SJSA1 (cell line): ENCODE measurements at places on chromosomes 5 and 9.

GRCh38 chr5:6717687-6718086 is 4.5 kb downstream of the TENT4A start:
- peak; percentile 36 for DNase-seq

DNA sequence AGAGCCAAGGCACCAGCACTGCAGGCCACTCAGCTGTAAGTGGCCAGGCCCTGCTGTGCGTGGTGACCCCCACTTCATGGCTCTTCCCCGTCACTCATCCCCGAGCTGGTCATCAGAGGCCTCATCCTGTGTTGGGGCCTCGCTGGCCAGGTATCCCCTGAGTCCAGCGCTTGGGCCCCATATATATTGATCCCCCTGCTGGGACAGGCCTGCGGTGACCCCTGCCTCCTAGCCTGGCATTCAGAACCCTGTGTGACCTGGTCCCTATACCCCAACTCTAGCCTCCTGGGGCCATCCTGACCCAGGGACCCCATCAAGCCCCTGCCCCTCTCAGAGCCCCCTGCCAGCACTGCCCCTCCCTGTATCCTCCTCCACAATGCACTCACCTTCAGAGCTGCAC is 12.7 kb downstream of the GBGT1 start:
- DNase-seq = no peak

DNA sequence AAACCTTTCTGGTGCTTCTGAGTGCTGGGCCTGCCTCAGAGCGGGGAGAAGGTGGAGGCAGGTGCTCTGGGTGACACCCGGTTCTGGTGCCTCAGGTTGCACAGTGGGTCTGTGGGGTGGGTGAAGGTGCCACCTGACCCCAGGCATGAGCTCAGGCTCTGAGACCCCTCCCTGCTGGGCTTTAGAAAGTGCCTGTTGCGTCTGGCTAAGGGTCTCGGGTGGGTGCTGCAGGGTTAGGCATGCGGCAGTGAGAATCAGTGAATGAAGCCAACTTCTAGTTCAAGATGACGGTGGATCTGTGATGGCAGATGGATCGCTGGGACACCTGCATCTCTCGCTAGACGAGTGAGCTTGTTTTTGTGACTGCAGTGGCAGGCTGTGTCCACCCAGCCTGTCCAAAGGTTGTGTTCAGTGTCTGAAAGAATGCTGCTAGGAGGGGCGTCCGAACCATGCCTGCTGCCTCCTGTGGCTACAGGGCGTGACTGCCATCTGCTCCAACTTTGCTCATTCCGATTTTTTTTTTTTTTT is 5.0 kb downstream of the SQSTM1 start:
- DNase-seq = no peak

DNA sequence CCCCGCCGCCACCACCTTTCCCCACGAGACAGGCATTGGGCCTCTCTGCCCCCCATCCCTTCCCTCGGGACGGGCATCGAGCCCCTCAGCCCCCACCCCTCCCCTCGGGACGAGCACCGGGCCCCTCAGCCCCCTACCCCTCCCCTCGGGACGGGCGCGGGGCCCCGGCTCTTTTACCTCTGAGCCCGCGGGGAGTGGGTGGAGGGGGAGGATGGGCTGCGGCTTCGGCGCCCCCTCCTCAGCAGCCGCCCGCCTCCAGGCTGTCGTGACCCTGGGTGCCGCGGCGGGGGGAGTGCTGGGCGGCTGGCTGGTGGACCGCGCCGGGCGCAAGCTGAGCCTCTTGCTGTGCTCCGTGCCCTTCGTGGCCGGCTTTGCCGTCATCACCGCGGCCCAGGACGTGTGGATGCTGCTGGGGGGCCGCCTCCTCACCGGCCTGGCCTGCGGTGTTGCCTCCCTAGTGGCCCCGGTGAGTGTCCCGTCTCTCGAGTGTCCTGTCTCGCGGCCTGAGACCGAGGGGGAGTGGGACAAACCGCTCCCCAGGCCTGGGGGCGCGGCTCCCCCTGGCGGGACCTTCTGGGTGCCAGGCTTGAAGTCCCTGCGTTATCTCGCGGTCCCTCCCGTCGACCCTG is 791 bp downstream of the SLC2A8 start:
- peak; percentile 69 for DNase-seq

DNA sequence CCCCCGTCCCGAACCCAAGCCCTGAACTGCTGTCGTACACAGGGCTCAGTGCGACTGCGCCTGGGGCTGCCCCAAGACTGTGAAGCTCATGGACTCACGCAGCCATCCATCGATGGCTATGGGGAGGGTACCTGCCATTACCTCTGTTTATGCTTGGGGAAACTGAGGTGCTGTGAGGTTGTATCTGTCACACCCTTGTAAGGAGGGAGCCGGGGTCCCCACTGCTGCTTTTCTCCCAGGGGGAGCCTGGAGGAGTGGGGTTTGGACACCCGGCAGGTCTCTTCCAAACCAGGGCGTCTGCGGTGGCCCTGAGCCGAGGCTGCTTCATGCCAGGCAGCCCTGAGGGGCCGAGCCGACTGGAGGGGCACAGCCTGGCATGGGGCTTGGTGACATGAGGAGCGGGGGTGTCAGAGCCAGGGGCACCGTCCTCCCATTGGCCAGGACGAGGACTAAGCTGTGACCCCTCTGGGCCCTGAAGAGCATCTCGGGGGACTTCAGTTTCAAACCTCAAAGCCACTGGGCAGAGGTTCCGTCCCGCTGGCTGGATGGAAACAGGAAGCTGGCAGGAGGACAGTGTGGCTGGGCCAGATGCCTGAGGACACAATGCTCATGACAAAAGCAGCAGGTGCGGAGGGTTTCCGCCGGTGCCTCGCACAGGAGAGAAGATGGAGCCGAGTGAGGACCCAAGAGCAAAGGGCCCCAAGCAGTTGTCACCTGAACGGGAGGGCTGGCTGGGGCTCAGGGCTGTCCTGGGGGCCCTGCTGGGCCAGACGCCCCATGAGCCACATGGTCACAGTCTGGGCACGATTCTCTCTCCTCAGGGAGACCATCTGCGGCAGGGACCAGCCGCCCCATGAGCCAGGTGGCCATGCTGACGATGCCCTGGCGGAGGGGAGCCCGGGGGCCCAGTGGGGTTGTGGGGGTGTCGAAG is 54.4 kb upstream of the EXOC3 start:
- no peak for DNase-seq

DNA sequence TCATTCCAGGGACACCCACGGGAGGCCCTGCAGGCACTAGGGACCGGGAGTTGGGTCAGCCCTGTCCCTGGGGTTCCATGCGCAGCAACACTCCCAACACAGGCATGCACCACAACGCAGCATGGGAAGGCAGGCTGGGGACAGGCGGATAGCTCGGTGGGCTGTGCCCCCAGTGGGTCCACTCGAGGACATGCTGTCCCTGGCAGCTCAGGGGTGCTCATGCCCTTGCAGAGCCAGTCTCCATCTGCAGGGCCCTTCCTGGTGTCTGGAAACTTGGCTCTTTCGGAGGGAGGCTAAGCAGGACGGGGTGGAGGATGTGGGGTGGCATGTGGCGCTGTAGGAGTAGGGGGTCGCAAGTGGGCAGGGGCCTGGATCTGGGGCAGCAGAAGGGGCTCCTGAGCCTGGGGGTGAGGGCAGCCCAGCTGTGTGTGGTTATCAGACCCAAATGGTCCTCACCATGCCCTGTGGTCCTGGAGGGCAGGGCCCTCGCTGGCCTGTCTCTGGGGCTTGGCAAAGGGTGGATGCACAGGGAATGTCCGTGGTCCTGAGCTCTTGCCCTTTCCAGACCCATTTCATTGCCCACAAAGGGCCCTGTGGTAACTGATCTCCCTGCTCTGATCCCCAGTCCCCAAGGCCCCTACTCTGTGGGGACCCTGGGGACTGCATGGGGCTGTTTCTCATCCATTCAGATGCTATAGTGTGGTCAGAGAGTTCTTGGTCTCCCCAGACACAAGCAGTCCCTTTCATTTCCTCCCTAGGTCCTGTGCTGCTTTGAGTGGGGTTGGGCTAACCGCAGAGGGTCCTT is 90.3 kb upstream of the PHYKPL start:
- DNase-seq = no peak

- no peak for DNase-seq
Measured at GRCh38 chr5:65823845-65824445, 101.9 kb downstream of the NLN start.

- no peak for DNase-seq
Measured at GRCh38 chr5:115052948-115053347, 116.8 kb downstream of the TRIM36 start.

DNA sequence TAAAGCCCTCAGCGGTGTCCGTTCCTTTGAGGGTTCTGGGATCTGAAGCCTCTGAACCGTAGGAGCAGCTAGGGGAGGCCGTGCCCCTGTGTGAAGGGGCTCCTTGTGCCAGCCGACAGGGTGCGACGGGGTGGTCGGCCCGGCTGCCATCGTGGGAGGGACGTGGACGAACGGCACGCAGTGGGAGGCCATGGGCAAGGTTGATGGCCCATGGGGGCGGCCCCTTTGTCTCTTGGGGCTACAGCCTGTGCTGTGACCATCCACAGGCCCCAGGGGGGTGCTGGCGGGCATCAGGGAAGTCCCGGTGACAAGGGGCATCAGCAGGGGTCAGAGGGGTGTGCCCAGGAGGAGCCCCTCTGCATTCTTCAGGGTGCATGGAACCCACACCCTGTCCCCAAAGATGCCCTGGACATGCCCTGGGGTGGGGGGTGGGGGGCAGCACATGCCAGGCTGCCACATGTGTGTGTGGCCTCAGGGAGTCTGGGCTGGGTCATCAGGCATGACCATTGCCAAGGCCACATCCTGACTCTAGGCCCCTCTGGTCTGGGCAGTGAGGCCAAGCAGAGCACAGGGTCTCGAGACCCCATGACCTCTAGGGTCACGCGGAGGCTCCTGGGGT is 49.6 kb upstream of the CACNA1B start:
- DNase-seq = no peak

GRCh38 chr5:68261569-68262065 is 46.1 kb downstream of the PIK3R1 start:
- DNase-seq = no peak

GRCh38 chr9:88533951-88534455 is 975 bp upstream of the NXNL2 start:
- DNase-seq = peak; percentile 52

GRCh38 chr9:127140181-127140580 is 17.7 kb upstream of the ANGPTL2 start:
- peak; percentile 16 for DNase-seq

DNA sequence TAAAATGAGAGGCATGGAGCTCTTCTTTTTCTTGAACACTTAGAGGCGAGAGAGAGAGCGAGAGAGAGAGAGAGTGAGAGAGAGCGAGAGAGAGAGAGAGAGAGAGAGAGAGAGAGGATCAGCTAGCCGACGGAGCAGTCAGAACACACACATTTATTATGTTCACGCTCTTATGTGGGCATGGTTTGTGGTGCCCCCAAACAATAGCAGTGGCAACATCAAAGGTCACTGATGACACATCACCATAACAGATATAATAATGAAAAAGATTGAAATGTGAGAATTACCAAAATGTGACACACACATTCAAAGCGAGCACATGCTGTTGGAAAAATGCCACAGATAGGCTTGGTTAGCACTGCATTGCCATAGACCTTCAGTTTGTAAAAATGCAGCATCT is 116.1 kb downstream of the KDM4C start:
- no peak for DNase-seq

DNA sequence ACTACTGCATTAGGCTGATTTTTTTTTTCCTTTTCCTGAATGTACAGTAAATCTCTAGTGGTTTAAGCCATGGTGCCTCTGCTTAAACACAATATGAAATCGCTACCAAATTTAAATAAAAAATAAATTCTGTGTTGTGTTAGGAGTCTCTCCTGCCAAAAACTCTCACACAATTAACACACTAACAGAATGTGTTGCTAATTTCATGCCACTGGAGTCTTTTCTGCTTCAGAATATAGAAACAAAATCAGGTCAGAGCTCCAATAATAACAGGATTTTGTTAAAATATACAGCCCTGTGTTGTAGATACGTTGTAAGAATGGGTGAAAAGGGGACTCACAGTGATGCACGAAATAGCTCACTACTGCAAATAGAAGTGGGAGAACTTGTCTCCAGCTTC is 398.8 kb downstream of the ZSWIM6 start:
- DNase-seq = no peak

DNA sequence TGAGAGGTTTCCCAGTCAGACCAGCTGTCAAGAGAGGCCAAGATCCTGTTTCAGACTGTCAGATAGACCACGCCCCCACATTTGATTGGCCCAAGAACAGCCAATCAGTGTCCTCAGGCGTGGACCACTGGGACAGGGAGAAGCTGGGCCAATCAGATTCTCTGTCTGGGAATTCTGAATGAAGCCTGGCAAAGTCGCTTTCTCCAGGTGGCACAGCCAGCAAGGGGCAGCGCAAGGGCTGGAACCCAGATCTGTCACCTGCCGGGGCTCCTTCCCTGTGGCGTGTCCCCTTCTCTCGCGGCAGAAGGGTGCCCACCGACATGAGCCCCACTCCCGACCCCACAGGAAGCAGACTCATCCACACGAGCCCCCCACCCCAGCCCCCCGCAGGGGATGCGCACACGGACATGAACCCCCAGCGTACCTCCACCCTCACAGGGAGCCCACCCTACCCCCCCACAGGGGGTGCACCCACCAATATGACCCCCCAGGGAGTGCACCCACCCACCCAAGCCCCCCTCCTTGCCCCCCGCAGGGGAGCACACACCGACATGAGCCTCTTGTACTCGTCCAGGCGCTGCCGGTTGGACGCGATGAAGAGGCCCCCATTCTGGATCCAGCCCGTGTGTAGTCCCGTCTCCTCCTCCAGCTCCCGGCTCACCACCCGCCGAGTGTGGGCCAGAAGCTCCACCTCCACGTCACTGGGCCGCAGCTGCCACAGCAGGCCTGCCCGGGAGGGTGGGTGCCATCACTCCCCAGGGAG is 6.1 kb downstream of the SARDH start:
- no peak for DNase-seq

DNA sequence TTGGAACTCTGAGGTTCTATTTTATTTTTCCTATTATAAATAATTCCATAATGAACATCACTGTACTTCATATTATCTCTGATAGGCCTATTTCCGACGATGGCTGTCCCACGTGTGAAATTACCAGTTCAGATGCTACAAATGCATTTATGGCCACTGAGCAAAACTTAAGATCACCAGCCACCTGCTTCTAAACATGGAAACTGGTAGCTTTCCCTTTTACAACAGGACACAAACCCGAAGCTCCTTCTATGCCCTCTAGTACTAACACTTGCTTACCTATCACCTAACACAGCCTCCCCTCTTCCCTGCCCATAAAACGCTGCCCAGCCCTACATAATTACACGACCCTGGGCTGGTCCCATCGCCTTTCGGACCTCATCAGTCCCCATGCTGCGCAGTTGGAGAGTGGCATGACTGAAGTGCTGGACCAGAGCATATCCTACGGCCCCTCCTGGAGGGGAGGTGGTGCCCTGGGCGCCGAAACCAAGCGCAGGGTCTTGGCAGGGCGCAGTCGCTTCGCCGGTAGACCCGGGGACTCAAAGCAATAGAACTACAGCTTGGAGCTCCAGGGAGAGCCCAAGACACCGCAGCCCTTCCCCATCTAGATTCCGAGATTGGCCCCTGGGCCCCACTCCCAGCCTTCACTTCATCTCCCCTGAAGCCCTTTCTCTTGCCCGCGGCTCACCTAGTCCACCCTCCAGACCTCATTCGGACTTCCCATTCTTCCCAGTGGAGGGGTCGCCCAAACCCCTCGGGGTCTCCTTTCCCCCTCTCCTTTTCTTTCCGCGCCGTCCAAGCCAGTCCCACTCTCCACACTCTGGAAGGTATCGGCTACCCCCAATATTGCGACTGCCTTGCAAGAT is 1.0 kb upstream of the SAP30L start:
- peak; percentile 48 for DNase-seq

- DNase-seq = peak; percentile 73
Measured at GRCh38 chr5:177133096-177133852, at the start of gene NSD1. Gene NSD1, plus strand, starts transcription at chr5:177133773. Its CDS starts 1,331 bp downstream, at chr5:177135104.

- DNase-seq = no peak
Measured at GRCh38 chr5:65695896-65696295, 26.0 kb downstream of the SGTB start.

GRCh38 chr9:132395560-132395959 is 11.1 kb downstream of the TTF1 start:
- DNase-seq = no peak

- no peak for DNase-seq
Measured at GRCh38 chr5:50292735-50293394, 148.2 kb downstream of the EMB start.
